HFFc6 (cell line): ENCODE measurements at places on chromosomes 2 and 18.
A peak's percentile ranks its signal among the peaks of the same experiment; 100 is the strongest.

GRCh38 chr2:139281124-139281523, 500.9 kb upstream of the NXPH2 start:
- no peak for DNase-seq
- no peak overlapping the region for H3K4me3 ChIP-seq
- no peaks in the 10 kb centered on the region; the same call in 1 of the 2 replicates for H3K27me3 ChIP-seq
- no peaks in the 10 kb centered on the region for H3K4me1 ChIP-seq
- no peaks in the 10 kb centered on the region for H3K36me3 ChIP-seq

DNA sequence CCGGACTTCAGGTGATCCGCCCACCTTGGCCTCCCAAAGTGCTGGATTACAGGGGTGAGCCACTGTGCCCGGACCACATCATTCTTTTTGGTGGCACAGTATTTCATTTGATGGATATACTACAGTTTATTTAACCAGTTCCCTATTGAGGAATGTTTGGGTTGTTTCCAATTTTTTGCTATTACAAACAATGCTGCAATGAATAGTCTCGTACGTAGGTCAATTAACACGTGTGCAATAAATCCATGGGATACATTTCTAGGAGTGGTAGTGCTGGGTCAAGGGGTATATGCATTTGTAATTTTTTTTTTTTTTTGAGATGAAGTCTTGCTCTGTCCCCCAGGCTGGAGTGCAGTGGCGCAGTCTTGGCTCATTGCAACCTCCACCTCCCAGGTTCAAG, 28.4 kb upstream of the XPO1 start:
- peaks cover 17% of the 10 kb centered on the region for H3K27me3 ChIP-seq
- DNase-seq = no peak
- no peak overlapping the region for H3K4me3 ChIP-seq
- H3K27ac ChIP-seq = no peak overlapping the region
- no peaks in the 10 kb centered on the region for H3K36me3 ChIP-seq
- H3K4me1 ChIP-seq = peaks cover 8% of the 10 kb centered on the region; the same call in 1 of the 2 replicates

DNA sequence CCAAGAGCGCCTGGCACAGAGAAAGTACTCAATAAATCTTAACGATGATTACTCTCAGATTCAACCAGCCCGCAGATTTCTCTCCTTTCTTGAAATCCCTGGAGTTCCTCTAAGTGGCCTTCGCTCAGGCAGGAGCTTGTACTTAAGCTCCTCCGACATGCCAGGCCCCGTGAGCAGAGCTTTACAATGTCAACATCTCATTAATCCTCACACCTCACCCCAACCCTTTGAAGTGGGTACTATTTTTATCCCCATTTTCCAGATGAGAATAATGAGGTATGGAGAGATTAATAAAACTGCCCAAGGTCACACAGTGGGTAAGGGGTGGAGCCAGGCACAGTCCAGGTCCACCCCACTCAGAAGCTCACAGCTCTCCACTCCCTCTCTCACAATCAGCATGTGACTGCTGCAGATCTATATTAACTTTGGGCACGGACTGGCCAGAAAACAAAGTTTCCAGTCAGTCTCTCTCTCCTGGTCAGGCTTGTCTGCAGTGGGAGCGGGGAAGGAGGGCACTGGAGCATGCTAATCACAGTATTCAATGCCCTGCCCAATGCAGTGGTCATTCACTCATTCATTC, 18.0 kb downstream of the DNMT3A start:
- H3K4me3 ChIP-seq = peak overlapping the region; percentile 50; the same call in 1 of the 2 replicates
- H3K4me1 ChIP-seq = peaks cover 16% of the 10 kb centered on the region
- H3K27ac ChIP-seq = no peak overlapping the region
- H3K27me3 ChIP-seq = peaks cover 6% of the 10 kb centered on the region
- H3K36me3 ChIP-seq = peaks cover 19% of the 10 kb centered on the region

- H3K27ac ChIP-seq = peak overlapping the region; percentile 69
- DNase-seq = peak; percentile 71
- no peaks in the 10 kb centered on the region for H3K27me3 ChIP-seq
- H3K4me1 ChIP-seq = peaks cover 37% of the 10 kb centered on the region
These were observed 626 bp upstream of the VIT start for GRCh38 chr2:36695746-36696415.

DNA sequence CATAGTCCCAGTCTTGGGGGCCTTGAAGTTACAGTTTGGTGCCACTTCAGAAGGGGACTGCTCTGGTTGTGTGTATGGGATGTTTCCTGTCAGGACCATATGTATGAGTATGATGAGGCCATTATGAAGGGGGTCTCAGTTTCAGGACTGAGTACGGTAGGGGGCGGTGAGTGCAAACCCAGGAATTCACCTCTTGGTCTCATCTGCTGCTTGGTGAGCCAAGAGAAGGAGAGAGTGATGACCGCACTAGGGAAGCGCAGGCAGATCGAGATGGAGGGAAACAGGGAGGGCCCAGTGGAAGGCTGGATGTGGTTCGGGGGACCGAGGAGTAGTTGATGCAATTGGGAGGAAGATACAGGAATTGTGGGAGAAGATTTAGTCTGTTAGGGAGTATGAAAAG, 28.5 kb downstream of the DCDC2C start:
- H3K4me3 ChIP-seq = no peak overlapping the region
- no peak overlapping the region for H3K27ac ChIP-seq
- DNase-seq = no peak
- H3K4me1 ChIP-seq = no peaks in the 10 kb centered on the region

GRCh38 chr2:156405586-156405985, 30.6 kb upstream of the GPD2 start:
- no peak overlapping the region for H3K4me3 ChIP-seq
- no peaks in the 10 kb centered on the region for H3K4me1 ChIP-seq
- peaks cover 8% of the 10 kb centered on the region for H3K27me3 ChIP-seq
- DNase-seq = peak; percentile 17
- H3K36me3 ChIP-seq = no peaks in the 10 kb centered on the region

GRCh38 chr2:24491542-24492420, 727 bp downstream of the NCOA1 start:
- DNase-seq = no peak
- H3K27ac ChIP-seq = peak overlapping the region; percentile 53
- H3K36me3 ChIP-seq = no peaks in the 10 kb centered on the region
- peak overlapping the region; percentile 83 for H3K4me3 ChIP-seq
- peaks cover 32% of the 10 kb centered on the region for H3K4me1 ChIP-seq

GRCh38 chr2:39836638-39837037, 57.6 kb upstream of the THUMPD2 start:
- no peak overlapping the region for H3K4me3 ChIP-seq
- no peaks in the 10 kb centered on the region; the same call in none of the 2 replicates for H3K27me3 ChIP-seq
- H3K36me3 ChIP-seq = no peaks in the 10 kb centered on the region
- DNase-seq = no peak

- no peaks in the 10 kb centered on the region for H3K36me3 ChIP-seq
- no peaks in the 10 kb centered on the region for H3K27me3 ChIP-seq
- no peak overlapping the region for H3K4me3 ChIP-seq
- no peak for DNase-seq
These were observed 195.4 kb upstream of the KLHL14 start for GRCh38 chr18:32968248-32968647.

- H3K36me3 ChIP-seq = no peaks in the 10 kb centered on the region
- no peaks in the 10 kb centered on the region for H3K4me1 ChIP-seq
- no peak overlapping the region for H3K4me3 ChIP-seq
- peaks cover 12% of the 10 kb centered on the region for H3K27me3 ChIP-seq
- H3K27ac ChIP-seq = no peak overlapping the region
These were observed 172.4 kb upstream of the HS6ST1 start for GRCh38 chr2:128490881-128491691.

DNA sequence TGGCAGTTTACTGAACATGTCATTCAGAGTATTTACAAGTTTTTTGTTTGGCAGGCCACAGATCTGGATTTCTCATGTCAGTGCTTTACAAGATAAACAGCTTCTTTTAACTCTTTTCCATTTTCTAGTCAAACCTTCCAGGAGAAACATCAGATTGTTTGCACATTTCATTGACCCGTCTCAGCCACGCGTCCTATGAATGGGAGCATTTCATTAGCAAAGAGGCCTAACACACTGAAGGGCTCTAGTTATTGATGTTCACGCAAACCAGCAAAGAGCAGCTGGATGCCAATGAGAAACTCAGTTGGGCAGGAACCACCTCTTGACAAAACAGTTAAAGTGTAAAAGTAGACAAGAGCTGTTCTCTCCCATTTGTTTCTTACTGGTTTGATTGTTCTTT, 29.2 kb upstream of the MFF start:
- no peak overlapping the region for H3K27ac ChIP-seq
- no peaks in the 10 kb centered on the region; the same call in none of the 2 replicates for H3K27me3 ChIP-seq
- H3K36me3 ChIP-seq = no peaks in the 10 kb centered on the region
- no peak for DNase-seq
- no peak overlapping the region for H3K4me3 ChIP-seq

DNA sequence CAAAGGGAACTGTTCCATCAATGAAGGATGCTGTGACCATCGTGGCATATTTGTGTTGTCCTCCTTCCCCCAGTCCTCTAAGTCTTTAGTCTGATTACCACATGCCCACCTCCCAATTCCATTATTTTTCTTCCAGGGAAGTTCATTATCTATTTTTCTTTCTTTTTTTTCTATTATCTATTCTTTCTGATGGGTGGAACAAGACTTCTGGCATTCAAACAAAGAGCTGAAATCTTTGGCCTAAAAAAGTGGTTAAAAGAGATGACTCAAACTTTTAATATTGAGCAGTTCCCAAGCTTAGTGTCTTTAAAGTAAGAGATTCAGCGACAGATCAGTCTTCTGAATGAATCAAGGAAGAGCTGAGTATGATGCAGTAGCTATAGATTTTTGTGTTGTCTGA, 66.6 kb downstream of the DIS3L2 start:
- peaks cover 42% of the 10 kb centered on the region for H3K36me3 ChIP-seq
- H3K4me1 ChIP-seq = peaks cover 21% of the 10 kb centered on the region
- H3K4me3 ChIP-seq = no peak overlapping the region

GRCh38 chr2:143345887-143346787, 216.9 kb downstream of the ARHGAP15 start:
- H3K4me3 ChIP-seq = no peak overlapping the region
- no peak overlapping the region for H3K27ac ChIP-seq
- H3K27me3 ChIP-seq = peaks cover 1% of the 10 kb centered on the region; the same call in 1 of the 2 replicates
- H3K4me1 ChIP-seq = peaks cover 6% of the 10 kb centered on the region; the same call in 1 of the 2 replicates
- DNase-seq = no peak
- H3K36me3 ChIP-seq = no peaks in the 10 kb centered on the region

GRCh38 chr18:76121011-76121410, 374.0 kb downstream of the ZNF516 start:
- H3K4me3 ChIP-seq = no peak overlapping the region
- H3K36me3 ChIP-seq = no peaks in the 10 kb centered on the region
- H3K4me1 ChIP-seq = no peaks in the 10 kb centered on the region
- no peak for DNase-seq

GRCh38 chr2:37417321-37417720, 72.9 kb downstream of the QPCT start:
- DNase-seq = peak; percentile 33
- H3K27me3 ChIP-seq = no peaks in the 10 kb centered on the region

DNA sequence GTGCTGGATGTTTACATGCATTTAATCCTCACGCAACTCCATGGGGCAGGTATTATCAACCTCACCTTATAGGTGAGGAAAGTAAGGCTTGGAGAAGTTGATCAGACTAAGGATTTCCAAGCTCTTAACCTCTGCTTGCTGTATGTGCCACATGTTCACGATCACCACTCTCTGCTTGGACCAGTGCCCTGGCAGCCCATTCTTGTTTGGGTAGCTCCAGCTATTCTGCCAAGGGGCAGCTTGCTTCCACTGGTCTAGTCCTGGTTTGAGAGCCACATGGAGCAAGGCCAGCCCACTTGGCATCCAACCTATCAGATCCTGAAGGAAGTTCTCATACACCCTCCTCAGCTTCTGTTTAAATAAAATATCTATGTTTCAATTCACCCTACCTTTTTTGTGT, 14.3 kb downstream of the PLB1 start:
- H3K36me3 ChIP-seq = no peaks in the 10 kb centered on the region
- H3K4me3 ChIP-seq = no peak overlapping the region
- H3K4me1 ChIP-seq = no peaks in the 10 kb centered on the region
- H3K27ac ChIP-seq = no peak overlapping the region
- DNase-seq = no peak

GRCh38 chr2:38982498-38982897, 92.8 kb downstream of the ARHGEF33 start:
- peaks cover 8% of the 10 kb centered on the region for H3K36me3 ChIP-seq
- no peak for DNase-seq
- peaks cover 1% of the 10 kb centered on the region; the same call in 1 of the 2 replicates for H3K27me3 ChIP-seq
- H3K4me3 ChIP-seq = no peak overlapping the region

DNA sequence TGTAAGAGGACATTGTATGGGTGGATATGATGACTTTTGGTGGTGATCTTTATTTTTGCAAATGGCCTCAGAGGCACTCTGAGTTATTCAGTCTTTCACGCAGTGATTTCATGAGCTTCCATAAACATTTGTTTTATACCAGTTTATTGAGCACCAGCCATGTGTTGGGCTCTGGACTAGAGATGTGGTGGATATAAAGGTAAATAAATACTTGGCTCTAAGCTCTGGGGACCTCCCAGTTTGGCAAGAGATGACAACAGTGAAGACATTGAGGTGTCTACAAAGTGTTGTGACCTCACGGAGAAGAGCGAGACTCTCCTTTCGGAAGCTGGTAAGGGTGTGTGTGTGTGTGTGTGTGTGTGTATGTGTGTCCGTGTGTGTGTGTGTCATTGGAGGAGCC, 146.4 kb downstream of the TANC1 start:
- H3K27me3 ChIP-seq = peaks cover 1% of the 10 kb centered on the region; the same call in 1 of the 2 replicates
- H3K4me3 ChIP-seq = no peak overlapping the region
- no peak overlapping the region for H3K27ac ChIP-seq

DNA sequence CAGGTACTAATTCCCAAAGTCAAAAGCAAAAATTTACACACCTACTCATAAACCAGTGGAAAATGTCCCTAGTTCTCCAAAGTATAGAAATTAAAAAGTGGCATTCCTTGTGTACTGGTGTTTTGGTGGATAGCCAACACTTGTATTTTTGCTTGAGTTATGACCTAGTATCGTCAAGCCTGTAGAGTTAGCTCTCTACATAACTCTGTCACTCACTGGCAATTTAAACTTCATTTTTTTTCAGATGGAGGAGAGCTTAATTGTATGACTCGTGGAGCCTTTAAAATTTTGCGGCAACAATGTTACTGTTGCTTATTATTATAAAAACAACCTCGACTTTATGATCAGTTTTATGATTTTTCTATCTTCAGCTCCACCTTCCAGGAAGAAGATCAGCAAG, 58.7 kb downstream of the ITGB6 start:
- peaks cover 36% of the 10 kb centered on the region for H3K4me1 ChIP-seq
- H3K27me3 ChIP-seq = no peaks in the 10 kb centered on the region
- no peak overlapping the region for H3K4me3 ChIP-seq
- DNase-seq = no peak
- H3K36me3 ChIP-seq = no peaks in the 10 kb centered on the region

GRCh38 chr2:195051401-195051800, 605.6 kb upstream of the SLC39A10 start:
- H3K36me3 ChIP-seq = no peaks in the 10 kb centered on the region
- no peak overlapping the region for H3K4me3 ChIP-seq
- no peaks in the 10 kb centered on the region for H3K27me3 ChIP-seq

GRCh38 chr2:72157871-72158771, 10.5 kb upstream of the CYP26B1 start:
- DNase-seq = no peak
- no peaks in the 10 kb centered on the region for H3K4me1 ChIP-seq
- no peak overlapping the region for H3K4me3 ChIP-seq
- no peak overlapping the region for H3K27ac ChIP-seq
- H3K27me3 ChIP-seq = peaks cover 38% of the 10 kb centered on the region

DNA sequence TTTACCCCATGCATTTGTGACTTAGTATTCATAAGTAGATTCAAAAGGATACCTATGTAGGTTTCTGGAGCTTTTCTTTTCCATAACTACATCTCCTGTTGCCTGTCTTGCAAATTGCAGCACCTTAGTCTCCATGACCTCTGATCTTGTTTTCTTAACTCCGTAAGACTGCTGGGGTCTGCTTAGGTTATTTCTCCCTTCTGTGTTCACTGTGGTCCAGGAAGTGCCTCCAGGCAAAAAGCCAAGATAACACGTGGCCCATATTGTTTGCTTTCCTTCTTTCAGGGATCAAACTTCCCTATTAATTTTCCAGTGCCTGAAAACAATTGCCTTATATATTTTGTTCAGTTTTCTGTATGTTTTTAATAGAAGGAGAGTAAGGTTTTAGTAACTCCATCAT, 86.4 kb downstream of the GCA start:
- H3K27me3 ChIP-seq = no peaks in the 10 kb centered on the region
- H3K4me3 ChIP-seq = no peak overlapping the region
- H3K4me1 ChIP-seq = no peaks in the 10 kb centered on the region
- DNase-seq = no peak
